ENCODE measurements at places on chromosomes 1 and 21.

- no peak for DNase-seq
Measured at GRCh38 chr1:29579821-29580425, 343.6 kb downstream of the PTPRU start.

GRCh38 chr1:24713176-24713575, 32.1 kb upstream of the CLIC4 start:
- no peak for DNase-seq

DNA sequence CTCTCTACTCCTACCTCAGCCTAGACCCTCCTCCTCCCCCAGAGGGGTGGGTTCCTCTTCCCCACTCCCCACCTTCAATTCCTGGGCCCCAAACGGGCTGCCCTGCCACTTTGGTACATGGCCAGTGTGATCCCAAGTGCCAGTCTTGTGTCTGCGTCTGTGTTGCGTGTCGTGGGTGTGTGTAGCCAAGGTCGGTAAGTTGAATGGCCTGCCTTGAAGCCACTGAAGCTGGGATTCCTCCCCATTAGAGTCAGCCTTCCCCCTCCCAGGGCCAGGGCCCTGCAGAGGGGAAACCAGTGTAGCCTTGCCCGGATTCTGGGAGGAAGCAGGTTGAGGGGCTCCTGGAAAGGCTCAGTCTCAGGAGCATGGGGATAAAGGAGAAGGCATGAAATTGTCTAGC, 21.6 kb upstream of the VPS13D start:
- no peak for DNase-seq

DNA sequence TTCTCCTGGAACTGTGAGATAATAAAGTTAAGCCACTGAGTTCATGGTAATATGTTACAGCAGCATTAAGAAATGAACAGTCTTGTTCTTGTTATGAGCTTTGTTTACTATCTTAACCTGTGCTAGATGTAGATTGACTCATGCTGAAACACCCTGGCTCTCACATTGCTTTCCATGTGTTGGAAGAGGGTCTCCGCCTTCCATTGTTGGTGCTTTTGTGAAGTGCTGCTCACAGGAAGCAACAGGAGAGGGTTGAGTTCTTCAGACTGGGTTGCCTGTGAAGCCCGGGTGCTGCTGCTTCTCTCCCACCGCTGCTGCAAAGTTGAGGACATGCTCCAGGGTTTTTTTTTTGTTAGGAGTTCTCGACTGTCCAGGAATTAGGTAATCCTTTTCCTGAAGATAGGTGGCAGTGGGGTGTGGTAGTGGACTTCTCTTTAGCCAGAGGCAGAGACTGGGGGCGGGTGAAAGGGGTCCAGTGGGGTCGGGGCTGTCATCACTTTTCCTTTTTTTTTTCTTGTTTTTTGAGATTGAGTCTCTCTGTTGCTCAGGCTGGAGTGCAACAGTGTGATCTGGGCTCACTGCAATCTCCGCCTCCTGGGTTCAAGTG, 28.7 kb upstream of the HMGN1 start:
- DNase-seq, result no peak

DNA sequence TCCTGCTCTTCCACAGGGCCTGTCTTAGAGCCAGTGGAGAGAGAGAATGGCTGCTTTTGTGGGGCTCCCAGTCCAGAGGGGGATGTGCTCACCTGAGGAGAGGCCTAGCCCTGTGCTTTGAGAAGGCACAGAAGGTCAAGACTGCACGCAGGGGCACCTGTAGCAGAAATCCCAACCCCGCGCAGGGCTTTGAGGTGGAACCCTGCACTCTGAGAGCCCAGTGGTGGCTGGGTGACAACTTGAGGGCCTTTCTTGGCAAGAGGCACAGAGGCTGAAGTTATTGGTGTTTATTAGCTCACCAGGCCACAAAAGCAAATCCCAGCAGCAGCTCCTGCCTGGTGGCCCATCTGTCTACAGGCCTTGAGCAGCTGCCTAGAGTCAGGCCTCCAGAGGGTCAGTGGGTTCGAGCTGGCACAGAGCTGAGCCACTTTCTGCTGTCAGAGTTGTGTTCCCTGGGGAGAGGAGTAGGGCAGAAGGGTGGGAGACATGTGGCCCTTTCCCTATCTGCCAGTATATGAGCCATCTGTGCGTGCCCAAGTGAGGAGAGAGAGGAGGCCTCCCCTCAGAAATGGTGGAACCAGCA, 31.4 kb downstream of the SZRD1 start:
- DNase-seq, result no peak

GRCh38 chr1:9080705-9081291, 11.4 kb upstream of the SLC2A5 start:
- DNase-seq, result no peak

GRCh38 chr1:244246334-244246733, 195.3 kb downstream of the ZBTB18 start:
- DNase-seq, result no peak

DNA sequence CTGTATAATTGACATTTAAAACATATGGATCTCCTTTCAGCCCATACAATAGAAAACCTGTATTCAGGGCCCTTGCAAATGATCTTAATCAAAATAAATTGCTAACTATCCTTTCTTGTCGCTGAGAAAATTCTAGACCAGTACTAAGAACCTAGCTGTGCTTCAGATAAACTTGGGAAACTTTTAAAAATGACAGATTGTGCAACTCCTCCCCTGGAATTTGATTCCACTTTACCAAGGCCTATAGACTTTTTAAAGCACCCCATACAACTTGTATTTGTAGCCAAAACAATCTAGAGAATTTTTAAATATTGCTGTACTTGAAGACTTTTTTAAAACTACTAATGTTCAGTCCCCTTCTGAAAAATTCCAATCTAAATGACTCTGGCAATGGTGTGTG, 51.6 kb downstream of the ZNF644 start:
- no peak for DNase-seq

- DNase-seq, result no peak
Measured at GRCh38 chr1:37325509-37326437, 148.6 kb upstream of the ZC3H12A start.

- DNase-seq, result no peak
Measured at GRCh38 chr1:59397139-59397858, 100.4 kb downstream of the FGGY start.

DNA sequence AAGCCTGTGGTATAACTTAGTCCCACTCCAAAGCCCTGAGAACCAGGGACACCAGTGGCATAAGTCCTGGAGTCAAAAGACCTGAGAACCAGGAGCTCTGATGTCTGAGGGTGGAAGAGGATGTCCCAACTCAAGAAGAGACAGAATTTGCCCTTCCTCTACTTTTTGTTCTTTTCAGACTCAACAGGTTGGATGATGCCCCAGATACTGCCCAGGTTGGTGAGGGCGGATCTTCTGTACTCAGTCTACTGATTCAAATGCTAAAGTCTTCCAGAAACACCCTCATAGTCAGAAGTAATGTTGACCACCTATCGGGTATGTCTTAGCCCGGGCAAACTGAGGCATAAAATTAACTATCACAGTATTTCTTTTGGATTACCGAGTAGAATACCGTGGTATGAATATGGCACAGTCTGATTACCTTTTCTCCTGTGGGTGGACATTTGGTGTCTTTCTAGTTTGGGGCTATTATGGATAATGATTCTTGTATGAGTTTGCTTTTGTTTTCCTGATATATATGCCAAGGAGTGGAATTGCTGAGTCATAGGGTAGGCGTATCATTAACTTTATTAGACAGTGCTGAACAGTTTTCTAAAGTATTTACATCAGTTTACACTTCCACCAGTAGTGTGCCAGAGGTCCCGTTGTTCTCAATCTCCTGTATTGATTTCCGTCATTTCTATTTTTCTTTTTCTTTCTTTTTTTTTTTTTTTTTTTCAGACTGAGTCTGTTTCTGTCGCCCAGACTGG, 3.2 kb upstream of the CHAF1B start:
- DNase-seq, result no peak

DNA sequence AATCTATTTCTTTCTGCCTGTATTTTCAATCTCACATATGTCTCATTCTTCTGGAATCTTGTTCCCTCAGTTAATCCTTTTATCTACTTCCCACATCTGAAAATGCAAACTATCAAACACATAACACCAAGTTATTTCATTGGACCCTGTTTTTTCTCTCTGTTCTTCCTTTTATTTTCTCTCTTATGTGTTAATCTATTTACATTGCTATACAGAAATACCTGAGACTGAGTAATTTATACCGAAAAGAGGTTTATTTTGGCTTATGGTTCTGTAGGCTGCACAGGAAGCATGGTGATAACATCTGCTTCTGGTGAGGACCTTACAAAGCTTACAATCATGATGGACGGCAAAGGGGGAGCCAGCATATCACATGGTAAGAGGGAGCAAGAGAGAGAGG, 247.6 kb downstream of the TGFB2 start:
- no peak for DNase-seq

DNA sequence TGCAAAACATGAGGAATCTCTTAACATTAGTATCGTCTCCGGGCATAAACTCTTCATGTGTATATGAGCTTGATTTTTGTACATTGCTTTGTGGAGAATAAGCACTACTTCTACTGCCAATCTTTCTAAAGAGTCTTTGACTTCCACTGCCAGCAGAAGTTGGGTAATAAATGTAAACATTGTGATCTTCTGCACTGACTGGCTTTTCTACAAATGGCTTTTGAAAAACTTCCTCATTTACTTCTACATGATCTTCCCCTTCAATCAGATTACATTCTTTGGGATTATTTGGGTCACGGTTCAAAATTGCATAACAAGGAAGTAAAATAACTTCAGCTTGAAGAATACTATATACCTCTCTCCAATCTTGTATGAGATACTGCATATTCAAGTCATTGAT, 30.4 kb upstream of the SLC44A5 start:
- DNase-seq, result no peak

GRCh38 chr1:44138239-44138638, 3.2 kb downstream of the KLF18 start:
- no peak for DNase-seq

- no peak for DNase-seq
Measured at GRCh38 chr1:92567211-92567868, 80.6 kb upstream of the GFI1 start.

- DNase-seq, result no peak
Measured at GRCh38 chr1:6450943-6451373, 15.0 kb downstream of the TNFRSF25 start.
